ENCODE measurements at places on chromosomes 12 and 14. TPM values are rescaled to one million over a fixed set of nuclear protein-coding genes. Genes with fewer than 3 reads are reported as not detected.

- H3K4me3 ChIP-seq: no peak overlapping the region
- H3K27me3 ChIP-seq: no peaks in the 10 kb centered on the region
- no peaks in the 10 kb centered on the region for H3K36me3 ChIP-seq
- peaks cover 15% of the 10 kb centered on the region for H3K4me1 ChIP-seq
- DNase-seq: no peak
These were observed 32.0 kb upstream of the FGD4 start for GRCh38 chr12:32367381-32367780.

DNA sequence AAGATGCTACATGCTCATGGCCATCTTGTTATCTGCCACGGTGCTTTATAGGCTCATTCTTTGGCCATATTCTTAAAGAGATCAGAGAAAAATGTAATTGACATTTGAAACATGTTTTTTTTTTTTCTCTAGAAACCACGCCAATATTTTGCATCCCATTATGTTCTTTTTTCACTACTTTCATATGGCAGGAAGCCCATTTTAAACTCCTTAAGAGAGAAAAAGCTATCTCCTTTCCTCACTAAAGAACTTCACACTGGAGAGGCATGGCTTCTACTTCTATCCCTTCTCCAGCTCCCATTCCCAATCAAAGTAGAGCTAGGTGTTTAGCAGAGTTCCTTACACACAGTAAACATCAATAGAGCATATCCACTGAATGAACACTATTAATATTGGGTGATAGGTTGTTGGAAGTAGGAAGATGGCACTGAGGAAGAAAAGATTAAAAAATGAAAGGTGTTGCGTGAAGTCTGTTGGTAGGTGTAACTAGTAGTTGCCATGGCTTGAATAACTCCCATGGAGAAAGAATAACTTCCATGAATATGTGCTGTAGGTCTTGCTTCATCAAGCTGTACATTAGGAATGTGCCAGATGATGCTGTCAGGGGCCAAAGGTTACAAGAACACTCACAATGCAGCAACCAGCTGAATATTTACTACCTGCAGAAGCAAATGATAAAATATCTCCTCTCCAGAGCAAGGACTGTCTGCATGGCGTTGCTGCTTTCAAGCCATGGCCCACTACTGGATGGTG lies 178.8 kb downstream of the STXBP6 start:
- peaks cover 39% of the 10 kb centered on the region for H3K4me1 ChIP-seq
- H3K36me3 ChIP-seq: no peaks in the 10 kb centered on the region
- peak; percentile 87 for DNase-seq
- H3K27ac ChIP-seq: no peak overlapping the region
- no peaks in the 10 kb centered on the region for H3K27me3 ChIP-seq
- no peak overlapping the region for H3K4me3 ChIP-seq

DNA sequence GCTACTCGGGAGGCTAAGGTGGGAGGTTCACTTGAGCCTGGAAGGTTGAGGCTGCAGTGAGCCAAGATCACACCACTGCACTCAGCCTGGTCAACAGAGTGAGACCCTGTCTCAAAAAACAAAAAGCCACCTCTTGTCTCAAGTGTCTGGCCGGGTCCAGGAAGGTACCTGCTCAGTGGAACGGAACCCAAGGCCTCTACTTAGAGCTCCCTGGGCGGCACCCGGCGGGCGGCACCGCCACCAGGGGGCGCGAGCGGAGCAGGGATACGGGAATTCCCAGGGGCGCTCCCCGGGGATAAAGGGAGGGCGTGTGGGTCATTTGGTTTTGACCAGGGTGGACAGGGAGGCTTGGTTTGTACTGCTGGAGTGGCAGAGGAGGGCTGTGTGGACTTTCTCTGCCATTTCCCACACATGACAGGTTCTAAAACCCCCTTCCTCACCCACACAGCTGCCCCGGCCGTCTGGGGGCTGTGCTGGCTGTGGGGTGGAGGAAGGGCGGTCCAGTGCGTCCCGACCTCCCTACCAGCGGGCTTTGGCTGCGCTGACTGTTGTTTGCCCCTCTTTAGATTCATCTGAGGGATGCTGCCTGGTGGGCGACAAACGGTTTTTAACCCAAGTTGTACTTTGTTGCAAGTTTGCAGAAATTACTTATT lies 91.4 kb downstream of the SETD3 start:
- peaks cover 18% of the 10 kb centered on the region for H3K27me3 ChIP-seq
- no peak overlapping the region for H3K27ac ChIP-seq
- H3K4me1 ChIP-seq: peaks cover 20% of the 10 kb centered on the region
- H3K36me3 ChIP-seq: no peaks in the 10 kb centered on the region
- DNase-seq: peak; percentile 21

Gene TMEM30B
- total RNA-seq: not detected

DNA sequence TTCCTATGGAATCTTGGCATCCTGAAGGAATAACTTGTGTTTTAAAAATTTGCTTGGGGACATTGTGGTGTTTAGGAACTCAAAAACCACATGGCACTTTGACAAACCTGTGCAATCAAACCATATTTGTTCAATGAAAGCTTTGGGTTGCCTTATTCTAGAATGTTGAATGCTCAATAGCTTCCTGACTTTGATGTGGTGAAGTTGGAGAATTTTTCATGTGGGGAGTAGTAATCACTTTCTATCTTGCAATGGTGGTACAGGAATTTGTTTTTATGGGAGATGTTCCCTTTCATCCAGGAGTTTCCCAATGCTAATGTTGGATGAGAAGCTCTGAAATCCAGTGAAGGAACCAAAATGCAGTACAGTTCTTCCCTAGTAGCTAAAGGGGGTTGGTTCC lies 42.2 kb upstream of the LDHB start:
- H3K4me3 ChIP-seq: no peak overlapping the region
- no peaks in the 10 kb centered on the region for H3K27me3 ChIP-seq
- no peaks in the 10 kb centered on the region for H3K36me3 ChIP-seq
- DNase-seq: no peak

- H3K4me1 ChIP-seq: peaks cover 12% of the 10 kb centered on the region
- H3K27me3 ChIP-seq: peaks cover 32% of the 10 kb centered on the region
- no peak overlapping the region for H3K4me3 ChIP-seq
- no peak overlapping the region for H3K27ac ChIP-seq
- H3K36me3 ChIP-seq: no peaks in the 10 kb centered on the region
- peak; percentile 67 for DNase-seq
These were observed 109.0 kb downstream of the APAF1 start for GRCh38 chr12:98754095-98754494.

Gene ATN1
- total RNA-seq: 2.1 TPM

DNA sequence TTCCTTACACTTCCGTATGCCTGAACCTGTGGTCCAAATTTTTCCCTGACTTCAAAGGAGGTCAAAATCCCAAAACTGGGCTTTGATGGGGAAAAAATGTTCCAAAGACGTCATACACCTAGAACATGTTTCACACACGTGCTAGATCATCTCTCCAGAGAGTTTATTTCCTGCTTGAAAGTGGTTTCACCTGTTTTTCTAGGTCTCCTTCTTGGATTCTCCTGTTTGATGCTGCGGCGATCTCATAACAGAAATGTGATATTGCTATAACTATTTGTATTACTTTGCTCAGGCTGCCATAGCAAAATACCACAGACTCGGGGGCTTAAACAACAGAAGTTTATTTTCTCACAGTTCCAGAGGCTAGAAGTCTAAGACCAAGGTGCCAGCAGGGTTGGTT lies 19.7 kb upstream of the TMCC3 start:
- no peaks in the 10 kb centered on the region for H3K36me3 ChIP-seq
- no peak overlapping the region for H3K4me3 ChIP-seq
- no peak for DNase-seq
- H3K27ac ChIP-seq: no peak overlapping the region
- no peaks in the 10 kb centered on the region for H3K4me1 ChIP-seq

- H3K27me3 ChIP-seq: no peaks in the 10 kb centered on the region
- no peaks in the 10 kb centered on the region for H3K4me1 ChIP-seq
- H3K4me3 ChIP-seq: no peak overlapping the region
- no peak overlapping the region for H3K27ac ChIP-seq
- H3K36me3 ChIP-seq: no peaks in the 10 kb centered on the region
- no peak for DNase-seq
These were observed 49.1 kb downstream of the R3HDM2 start for GRCh38 chr12:57381693-57382220.

DNA sequence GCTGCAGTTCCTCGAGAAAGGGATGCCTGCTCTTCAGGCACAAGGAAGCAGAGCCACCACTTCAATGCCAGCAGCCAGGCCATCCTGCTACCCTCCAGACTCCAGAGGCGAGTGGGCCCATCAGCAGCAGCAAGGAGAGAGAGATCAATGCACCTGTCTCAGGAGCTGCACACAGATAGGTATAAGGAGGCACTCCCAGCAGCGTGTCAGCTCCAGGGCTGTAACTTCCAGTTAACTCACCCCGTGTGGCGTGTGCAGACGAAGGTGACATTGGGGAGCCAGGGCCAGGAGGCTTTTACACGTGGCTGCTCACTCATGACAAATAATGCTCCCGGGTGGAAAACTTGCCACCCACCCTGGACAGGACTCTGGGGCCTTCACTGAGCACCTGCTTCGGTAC lies 24.2 kb downstream of the GALNT16 start:
- no peaks in the 10 kb centered on the region for H3K36me3 ChIP-seq
- no peak overlapping the region for H3K4me3 ChIP-seq
- H3K4me1 ChIP-seq: peaks cover 17% of the 10 kb centered on the region
- no peaks in the 10 kb centered on the region for H3K27me3 ChIP-seq
- H3K27ac ChIP-seq: no peak overlapping the region
- no peak for DNase-seq

- peaks cover 14% of the 10 kb centered on the region for H3K36me3 ChIP-seq
- H3K27me3 ChIP-seq: no peaks in the 10 kb centered on the region
- no peak overlapping the region for H3K4me3 ChIP-seq
- H3K27ac ChIP-seq: no peak overlapping the region
- no peaks in the 10 kb centered on the region for H3K4me1 ChIP-seq
These were observed 55.7 kb upstream of the PRPF39 start for GRCh38 chr14:45028107-45028626.

DNA sequence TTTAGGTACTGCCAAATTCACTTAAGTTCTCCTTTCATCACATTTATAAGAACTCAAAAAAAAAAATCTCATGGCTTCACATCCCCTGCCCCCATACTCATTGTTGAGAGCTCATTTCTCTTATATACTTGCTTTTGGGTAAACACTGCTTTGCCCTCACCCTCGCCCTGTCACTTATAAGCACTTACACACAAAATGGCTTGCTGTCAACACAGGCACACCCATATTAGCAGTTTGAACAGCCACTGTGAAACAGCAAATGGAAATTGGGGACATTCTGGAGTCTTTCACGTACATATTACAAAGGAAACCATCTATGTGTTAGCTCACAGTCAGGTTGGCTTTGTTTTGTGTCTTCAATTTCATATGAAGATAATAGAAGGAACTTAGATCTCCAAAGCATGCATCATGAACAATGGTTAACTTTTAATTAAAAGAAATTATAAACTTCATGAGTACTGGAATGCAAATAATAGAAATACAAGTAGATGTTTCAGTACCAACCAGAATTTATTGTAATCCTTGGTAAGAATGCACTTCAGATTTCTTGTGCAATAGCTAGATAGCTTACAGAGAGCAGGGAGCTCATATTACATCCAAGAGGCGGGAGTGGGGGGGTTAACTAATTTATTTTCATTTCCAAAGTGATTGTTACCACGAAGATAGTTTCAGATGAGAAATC lies 272.2 kb downstream of the ALG10B start:
- H3K27me3 ChIP-seq: no peaks in the 10 kb centered on the region
- no peak for DNase-seq
- no peaks in the 10 kb centered on the region for H3K4me1 ChIP-seq
- H3K4me3 ChIP-seq: no peak overlapping the region

GRCh38 chr12:121799156-121799841 lies 4.5 kb upstream of the SETD1B start:
- H3K27ac ChIP-seq: peak overlapping the region; percentile 99
- peak; percentile 77 for DNase-seq
- peaks cover 54% of the 10 kb centered on the region for H3K4me1 ChIP-seq
- no peaks in the 10 kb centered on the region for H3K36me3 ChIP-seq
- H3K4me3 ChIP-seq: peak overlapping the region; percentile 79

- no peak overlapping the region for H3K27ac ChIP-seq
- no peak overlapping the region for H3K4me3 ChIP-seq
- no peaks in the 10 kb centered on the region for H3K36me3 ChIP-seq
These were observed 19.4 kb upstream of the SNX6 start for GRCh38 chr14:34649344-34649743.

DNA sequence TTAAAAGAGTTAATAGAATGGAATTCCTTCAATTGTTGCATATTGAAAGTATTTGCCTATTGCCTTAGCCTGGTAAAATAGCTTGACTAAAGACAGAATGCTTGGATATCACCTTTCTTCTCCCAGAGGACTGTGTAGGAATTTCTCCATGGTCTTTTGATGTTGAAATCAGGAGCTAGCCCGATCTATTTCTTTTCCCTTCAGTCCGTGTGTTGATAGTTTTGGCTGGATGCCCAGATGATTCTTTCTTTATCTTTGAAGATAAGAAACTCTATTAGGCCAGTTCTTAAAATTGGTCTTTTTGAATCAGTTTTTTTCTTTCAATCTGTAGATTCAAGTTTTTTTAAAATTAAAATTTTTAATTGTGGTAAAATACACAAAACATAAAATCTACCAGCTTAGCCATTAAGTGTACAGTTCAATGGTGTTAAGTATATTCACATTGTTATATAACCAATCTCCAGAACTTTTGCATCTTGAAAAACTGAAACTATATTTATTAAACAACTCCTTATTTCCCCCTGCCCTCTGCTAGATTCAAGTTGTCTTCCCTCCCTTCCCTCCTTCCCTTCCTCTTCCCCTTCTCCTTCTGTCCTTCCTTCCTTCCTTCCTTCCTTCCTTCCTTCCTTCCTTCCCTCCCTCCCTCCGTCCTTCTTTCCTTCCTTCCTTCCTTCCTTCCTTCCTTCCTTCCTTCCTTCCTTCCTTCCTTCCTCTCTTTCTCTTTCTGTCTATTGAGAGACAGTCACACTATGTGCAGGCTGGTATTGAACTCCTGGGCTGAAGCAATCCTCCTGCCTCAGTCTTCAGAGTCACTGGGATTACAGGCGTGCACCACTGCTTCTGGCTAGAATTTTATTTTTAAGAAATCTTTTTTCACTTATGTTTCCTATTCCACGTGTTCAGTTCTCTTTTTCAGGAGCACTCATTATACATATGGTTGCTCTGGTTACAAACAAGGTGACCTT lies 10.1 kb downstream of the LACRT start:
- H3K27me3 ChIP-seq: no peaks in the 10 kb centered on the region
- no peak overlapping the region for H3K4me3 ChIP-seq
- H3K4me1 ChIP-seq: no peaks in the 10 kb centered on the region
- H3K36me3 ChIP-seq: no peaks in the 10 kb centered on the region

DNA sequence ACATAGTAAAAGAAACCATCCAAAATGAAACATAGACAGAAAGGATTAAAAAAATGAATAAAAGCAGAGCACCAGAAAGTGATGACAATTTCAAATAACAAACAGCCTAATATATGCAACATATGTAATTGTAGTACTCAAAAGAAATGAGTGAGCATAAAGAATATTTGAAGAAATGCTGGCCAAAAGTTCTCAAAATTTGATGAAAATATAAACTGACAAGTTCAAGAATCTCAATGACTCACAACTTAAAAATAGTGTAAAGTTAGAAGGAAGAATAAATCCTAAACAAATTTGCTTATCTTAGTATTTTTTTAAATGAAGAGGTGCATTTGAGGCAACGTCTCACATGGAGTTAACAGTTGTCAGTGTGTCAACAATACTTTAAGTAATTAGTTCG lies 498.9 kb downstream of the SLC6A15 start:
- H3K36me3 ChIP-seq: no peaks in the 10 kb centered on the region
- H3K4me1 ChIP-seq: no peaks in the 10 kb centered on the region
- no peak for DNase-seq
- H3K27me3 ChIP-seq: no peaks in the 10 kb centered on the region
- H3K27ac ChIP-seq: no peak overlapping the region

GRCh38 chr14:89771251-89771650 lies 183.3 kb downstream of the EFCAB11 start:
- no peaks in the 10 kb centered on the region for H3K36me3 ChIP-seq
- H3K27ac ChIP-seq: no peak overlapping the region
- no peaks in the 10 kb centered on the region for H3K27me3 ChIP-seq
- no peak overlapping the region for H3K4me3 ChIP-seq

All from HepG2 (cell line).